ENCODE measurements at places on chromosomes 13 and 19.
A peak's percentile ranks its signal among the peaks of the same experiment; 100 is the strongest.

- DNase-seq = no peak
Measured at GRCh38 chr13:80097561-80097960, 243.4 kb downstream of the SPRY2 start.

GRCh38 chr19:18086590-18087138 is at the start of gene IL12RB1:
Gene IL12RB1 (minus strand): TSS chr19:18086934. CDS start chr19:18086823, 111 bp downstream.
- no peak for DNase-seq

GRCh38 chr13:79340490-79340889 is 65.6 kb downstream of the RBM26 start:
- DNase-seq = no peak

- peak; percentile 87 for DNase-seq
Measured at GRCh38 chr19:19515642-19516519, at the start of gene NDUFA13. Gene NDUFA13 (plus strand): TSS chr19:19516225. CDS start chr19:19516239, 14 bp downstream.

- DNase-seq = peak; percentile 23
Measured at GRCh38 chr13:21435687-21436151, 23.4 kb downstream of the ZDHHC20 start.

DNA sequence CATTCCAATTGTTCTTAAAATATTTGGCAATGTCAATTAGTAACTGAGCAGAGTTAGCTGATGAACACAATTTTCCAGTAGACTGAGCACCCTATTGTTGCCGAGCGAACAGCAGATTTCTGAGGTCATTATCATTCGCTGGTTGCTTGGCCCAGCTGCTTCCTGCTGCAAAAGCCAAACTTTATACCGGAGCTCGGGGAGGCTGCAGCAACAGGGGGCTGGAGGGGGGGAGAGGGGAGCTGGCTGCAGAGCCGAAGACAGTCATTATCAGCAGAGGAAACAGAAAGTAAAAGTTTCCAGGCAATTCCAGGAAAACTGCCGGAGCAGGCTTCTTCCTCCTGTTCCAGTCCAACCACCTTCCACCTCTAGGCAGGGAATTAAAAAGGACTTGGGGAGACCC is 77.9 kb downstream of the ZNF536 start:
- no peak for DNase-seq

GRCh38 chr13:59734393-59734792 is 429.3 kb downstream of the DIAPH3 start:
- no peak for DNase-seq

- no peak for DNase-seq
Measured at GRCh38 chr13:113201815-113202214, 6.7 kb downstream of the PCID2 start.

- DNase-seq = no peak
Measured at GRCh38 chr13:37645181-37645740, 46.7 kb upstream of the POSTN start.

DNA sequence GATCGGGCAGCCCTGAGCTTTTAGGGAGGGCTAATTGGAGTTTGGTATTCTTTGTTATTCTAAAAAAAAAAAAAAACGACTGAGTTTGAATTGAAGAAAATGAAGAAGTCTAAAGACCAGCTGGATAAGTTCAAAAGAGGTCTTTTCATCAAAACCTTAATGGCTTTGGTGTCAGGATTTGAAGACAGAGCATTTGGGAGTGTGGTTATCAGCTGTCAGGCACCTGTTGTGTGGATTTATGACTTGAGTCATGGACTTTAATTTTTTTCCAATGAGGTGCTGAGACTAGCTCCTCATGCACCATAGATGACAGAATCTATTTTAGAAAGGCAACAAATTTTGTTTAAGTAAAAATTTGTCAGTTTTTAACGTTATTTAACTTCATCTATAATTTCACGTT is 72.5 kb downstream of the FREM2 start:
- DNase-seq = no peak

GRCh38 chr19:43572171-43572588 is 3.1 kb downstream of the XRCC1 start:
- no peak for DNase-seq

DNA sequence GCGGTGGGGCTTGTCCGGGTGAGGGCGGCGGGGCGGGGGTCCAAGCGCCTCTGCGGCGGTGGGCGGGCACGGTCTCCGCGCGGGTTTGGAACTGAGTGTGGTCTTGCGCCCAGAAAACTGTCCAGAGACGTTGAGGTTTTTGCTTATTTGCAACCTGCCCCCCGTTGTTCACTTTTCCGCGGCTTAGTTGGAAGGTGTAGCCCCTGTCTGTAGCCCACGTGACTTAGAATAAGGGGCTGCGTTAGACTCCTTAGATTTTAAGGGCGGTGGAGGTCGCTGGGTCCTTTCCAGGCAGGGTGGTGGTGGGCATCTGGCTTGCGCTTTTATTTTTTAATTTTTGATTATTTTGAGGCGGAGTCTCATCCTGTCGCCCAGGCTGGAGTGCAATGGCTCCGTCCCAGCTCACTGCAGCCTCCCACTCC is 748 bp downstream of the RPS15 start:
- DNase-seq = no peak

GRCh38 chr13:29165840-29166239 is 345.7 kb downstream of the MTUS2 start:
- DNase-seq = peak; percentile 2

GRCh38 chr19:33557196-33557595 is 35.6 kb upstream of the PEPD start:
- DNase-seq = no peak

DNA sequence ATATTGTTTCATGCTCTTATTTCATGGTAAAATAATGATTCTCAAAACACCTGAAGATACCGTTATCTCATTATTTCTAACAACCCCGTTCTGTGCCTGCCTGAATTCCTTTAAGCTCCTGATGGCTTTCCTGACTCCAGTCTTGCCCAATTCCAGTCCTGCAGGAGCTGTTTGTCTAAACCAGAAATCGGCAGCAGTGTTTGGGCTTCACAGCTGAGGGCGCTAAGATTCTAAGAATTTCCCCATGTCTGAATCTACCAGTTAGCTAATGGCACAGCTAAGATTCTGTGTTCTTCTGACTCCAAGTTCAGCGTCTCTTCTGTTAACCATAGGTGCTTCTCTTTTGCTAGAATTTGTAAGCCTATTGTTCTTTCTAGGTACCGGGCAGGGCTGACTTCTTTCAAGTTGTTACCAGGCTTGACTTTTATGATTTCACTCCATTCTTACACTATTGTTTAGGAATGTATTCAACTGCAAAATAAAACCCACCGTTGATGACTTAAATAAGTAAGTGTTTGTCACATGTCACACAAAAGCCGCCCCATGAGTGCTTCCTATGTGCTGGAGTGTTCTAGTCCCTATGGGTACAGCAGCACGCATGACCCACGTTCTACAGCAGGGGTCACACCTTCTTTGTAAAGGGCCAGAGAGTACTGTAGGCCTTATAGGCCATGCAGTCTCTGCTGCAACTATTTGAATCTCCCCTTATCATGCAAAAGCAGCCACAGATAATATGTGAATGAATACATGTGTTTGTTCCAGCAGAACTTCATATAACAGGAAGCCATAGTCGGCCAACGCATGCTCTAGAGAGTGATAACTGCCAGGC is 168.3 kb upstream of the RNF113B start:
- DNase-seq = no peak

DNA sequence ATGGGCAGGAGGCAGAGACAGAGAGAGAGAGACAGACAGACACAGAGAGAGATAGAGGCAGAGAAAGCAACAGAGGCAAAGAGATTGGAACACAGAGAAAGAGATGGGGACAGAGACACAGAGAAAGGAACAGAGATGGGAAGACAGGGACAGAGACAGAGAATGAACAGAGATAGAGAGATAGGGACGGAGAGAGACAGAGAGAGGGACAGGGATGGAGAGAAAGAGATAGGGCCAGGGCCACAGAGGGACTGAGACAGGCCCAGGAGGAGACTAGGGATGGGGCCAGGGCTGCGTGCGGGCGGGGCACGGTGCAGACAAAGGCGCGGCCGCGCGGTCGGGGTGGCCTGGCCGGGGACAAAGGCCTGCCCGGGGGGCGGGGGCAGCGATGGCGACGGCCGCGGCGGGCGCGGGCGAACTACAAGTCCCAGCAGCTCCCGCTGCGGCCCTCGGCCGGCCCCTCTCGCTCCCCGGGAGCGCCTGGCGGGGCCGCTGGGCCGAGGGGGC is at the start of gene ZNF358:
Gene ZNF358, plus strand, starts transcription at position 459 of the 507 bp plus-strand sequence. CDS start 3,140 bp downstream, outside the sequence.
- peak; percentile 27 for DNase-seq

Measured in stimulated activated CD8-positive, alpha-beta memory T cell treated with anti-CD3 and anti-CD28 coated beads, Interleukin-7, amount 100 ng/mL, for 48 hours (primary cell).